Naive thymus-derived CD4-positive, alpha-beta T cell (primary cell): ENCODE measurements at places on chromosomes 1 and 21. TPM values are rescaled to one million over a fixed set of nuclear protein-coding genes. Genes with fewer than 3 reads are reported as not detected.

C4BPB gene
- total RNA-seq, result 4.9 TPM

CFHR4 gene
- not detected for total RNA-seq

C1orf141 gene
- not detected for total RNA-seq

GRCh38 chr1:31959521-31960340, 21.6 kb upstream of the PTP4A2 start:
- H3K4me3 ChIP-seq, result no peak overlapping the region
- no peaks in the 10 kb centered on the region for H3K27me3 ChIP-seq
- no peak overlapping the region for H3K27ac ChIP-seq
- H3K4me1 ChIP-seq, result peaks cover 47% of the 10 kb centered on the region
